ENCODE measurements at places on chromosomes 3 and 15.

GRCh38 chr3:182683858-182684257 is 109.4 kb upstream of the ATP11B start:
- DNase-seq = no peak

DNA sequence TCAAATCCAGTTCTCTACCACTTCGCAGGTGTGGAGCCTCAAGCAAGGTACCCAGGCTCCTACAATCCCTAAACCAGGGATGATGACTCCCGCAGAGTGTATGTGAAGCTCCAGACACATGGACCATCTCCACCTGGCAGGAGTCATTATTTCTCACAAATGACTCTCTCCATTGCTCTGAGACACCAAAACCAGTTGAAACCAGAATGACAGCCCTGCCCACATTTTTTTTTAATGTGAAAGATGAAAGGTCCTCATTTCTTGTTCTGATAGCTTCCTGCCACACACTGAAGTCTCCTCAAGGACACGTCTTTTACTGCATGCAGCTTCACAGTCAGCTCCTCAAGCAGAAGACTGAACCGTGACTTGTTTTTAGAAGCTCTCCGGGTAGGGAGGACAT is 61.4 kb upstream of the ZBTB38 start:
- DNase-seq = no peak

DNA sequence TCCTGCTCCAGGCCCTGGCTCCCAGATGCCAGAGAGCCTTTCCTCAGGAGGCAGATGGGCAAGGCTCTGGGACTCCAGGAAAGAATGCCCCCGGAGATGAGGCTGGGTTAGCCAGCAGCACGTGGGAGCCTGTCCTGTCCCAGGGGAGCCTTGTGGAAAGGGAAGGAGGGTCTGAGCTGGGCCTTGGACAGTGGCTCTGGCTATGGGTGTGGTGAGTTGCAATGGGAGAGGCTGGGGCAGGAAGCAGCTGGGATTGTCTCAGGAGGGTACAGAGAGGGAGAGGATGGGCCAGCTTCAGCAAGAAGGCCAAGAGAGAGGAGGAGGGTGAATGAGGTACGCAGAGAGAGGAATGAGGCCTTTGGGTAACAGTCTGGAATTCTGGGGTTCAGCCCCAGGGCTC is 17.4 kb upstream of the CACNA2D2 start:
- no peak for DNase-seq

DNA sequence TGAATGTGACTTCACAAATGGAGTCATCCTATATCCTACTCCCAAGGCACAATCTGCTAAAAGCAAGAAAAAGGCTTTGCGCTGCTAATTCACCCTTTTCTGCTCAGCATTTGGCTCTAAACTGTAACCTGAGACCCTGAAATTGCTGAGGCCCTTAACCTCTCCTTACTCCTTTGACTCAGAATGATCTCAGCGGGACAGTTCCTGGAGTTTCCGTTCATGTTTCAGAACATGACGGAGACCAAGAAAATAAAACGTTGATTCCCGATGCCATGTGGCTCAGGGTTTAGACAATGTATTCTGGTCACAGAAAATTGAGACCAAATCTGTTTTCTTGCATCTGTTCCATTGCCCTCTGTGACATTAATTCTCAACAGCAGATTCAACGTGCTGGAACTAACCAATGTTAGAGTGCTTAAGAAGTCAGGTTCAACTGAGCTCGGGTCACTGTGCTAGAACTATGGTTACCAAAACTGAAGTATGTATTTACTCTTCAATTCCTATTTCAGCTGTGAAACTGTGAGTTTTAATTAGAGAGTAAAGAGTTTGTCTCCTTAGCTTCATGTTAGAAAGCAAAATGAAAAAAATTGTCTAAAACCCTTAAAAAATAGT is 45.4 kb upstream of the TMC3 start:
- peak; percentile 75 for DNase-seq

GRCh38 chr15:58040150-58040549 is 25.4 kb downstream of the ALDH1A2 start:
- no peak for DNase-seq

GRCh38 chr3:94459167-94459566 is 396.3 kb downstream of the NSUN3 start:
- DNase-seq = no peak

DNA sequence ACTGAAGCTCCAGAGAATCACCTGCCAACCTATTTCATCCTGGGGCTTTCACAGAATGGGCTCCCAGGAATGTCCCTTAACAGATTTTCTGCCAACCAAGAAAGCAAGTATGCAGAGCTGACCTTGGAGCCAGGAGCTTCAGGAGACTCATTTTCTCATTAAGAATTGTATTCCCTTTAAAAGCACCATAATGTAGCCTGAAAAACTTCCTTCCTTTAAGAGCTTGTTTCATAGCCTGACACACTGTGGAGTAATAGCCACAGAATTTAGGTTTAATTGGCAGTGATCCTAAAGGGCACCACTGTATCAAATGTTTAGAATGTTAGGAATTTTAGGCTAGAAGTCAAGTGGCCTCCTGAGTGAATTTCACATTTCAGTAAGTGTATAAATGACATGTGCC is 309.8 kb downstream of the GBE1 start:
- peak; percentile 78 for DNase-seq

GRCh38 chr15:26126070-26126469 is 262.9 kb upstream of the ATP10A start:
- DNase-seq = no peak

- DNase-seq = peak; percentile 9
Observed at GRCh38 chr3:102745881-102746280, 311.1 kb downstream of the ZPLD1 start.

DNA sequence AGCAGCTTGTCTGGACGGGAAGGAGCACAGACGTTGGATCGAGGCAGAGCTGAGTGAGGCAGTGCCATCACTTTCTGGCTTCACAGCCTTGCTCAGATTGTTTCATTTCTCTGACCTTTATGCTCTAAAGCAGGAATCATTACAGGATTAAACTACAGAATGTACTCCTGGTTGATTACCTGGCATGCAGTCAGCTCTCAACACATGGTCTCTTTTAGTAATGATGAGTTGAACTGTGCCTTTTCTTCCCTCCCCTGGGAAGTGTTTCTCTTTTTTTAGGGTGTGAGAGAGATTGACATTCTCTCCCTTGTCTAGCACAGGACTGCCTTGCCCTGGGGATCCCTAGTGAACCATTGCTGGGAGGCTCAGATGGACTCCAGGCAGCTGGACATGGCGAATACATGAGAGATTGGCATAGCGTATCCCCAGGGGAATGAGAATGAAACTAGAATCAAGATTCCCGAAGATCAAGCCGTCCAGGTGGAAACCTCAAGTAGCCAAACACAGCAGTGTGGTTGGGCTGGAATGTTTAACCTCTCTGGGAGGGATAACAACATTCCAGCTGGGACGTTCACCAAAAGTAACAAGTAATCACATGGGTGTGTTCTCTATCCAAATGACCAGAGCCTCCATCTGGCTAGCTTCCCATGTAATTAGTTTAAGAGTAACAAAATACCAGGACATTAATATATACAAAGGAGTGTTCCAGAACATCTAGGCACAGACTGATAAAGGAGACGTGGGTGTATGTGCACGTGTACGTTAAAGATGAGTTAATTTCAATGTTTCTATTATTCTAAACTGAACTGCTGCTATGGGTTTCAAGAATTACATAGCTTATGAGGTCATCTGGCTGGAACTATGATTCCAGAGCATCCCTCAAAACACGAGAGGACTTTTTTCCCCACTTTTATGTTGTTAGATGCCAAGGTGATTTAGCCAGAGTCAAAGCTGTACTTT is 118.6 kb upstream of the NR2E3 start:
- DNase-seq = peak; percentile 84

- DNase-seq = no peak
Observed at GRCh38 chr3:151210676-151211381, 7.8 kb upstream of the GPR171 start.

DNA sequence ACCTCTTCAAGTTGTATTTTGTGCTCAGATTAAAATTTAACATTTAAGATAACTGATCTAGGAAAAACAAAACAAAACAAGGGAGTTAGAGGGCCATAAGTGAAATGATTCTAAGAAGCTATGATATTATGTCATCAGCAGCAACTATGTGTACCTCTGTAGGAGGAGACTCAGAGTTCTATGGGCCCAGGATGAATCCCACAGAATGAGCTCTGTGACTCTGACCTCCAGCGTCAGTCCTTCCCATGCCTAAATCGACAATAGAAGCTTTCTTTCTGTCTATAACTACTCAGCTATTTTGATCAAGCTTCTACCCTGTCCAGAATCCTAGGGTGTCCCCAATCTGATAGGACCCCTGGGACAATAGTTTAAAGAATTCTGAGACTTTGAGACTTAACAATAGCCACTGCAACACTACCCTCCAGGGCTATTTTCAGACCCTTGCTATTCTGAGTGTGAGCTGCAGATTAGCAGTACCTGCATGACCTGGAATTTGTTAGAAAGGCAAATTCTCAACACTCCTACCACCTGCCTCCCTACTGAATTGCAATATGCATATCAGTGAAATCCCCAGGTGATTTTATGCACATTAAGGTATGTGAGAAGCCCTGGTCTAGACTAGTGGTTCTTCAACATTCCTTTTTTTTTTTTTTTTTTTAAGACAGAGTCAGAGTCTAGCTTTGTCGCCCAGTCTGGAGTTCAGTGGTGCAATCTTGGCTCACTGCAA is 66.7 kb downstream of the ARHGAP31 start:
- no peak for DNase-seq

DNA sequence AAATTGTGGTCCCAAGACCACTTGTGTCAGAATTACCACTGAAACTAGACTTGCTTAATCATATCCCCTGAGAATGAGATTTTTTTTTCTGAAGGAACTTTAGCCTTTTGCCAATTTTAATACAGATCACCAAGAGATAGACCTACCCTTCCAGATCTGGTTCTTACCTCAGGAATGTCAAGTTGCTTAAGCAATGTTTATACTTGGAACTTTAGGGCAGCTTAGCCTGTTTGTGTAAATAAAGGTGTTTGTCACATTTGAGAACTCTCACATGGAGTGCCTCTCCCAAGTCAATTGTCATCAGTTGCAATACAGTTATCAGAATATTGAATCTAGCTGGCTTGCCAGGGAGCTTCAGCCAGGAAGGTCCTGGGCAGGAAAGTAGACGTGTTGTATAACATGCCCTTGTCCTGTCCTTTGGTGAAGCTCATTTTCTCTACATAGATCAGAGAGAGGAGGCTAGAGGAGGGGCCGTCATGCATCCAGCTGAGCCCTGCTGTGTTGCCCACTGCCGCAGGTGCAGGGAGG is 3.9 kb downstream of the GPD1L start:
- DNase-seq = no peak

GRCh38 chr3:46979958-46980497 is 562 bp downstream of the NBEAL2 start:
- DNase-seq = no peak

DNA sequence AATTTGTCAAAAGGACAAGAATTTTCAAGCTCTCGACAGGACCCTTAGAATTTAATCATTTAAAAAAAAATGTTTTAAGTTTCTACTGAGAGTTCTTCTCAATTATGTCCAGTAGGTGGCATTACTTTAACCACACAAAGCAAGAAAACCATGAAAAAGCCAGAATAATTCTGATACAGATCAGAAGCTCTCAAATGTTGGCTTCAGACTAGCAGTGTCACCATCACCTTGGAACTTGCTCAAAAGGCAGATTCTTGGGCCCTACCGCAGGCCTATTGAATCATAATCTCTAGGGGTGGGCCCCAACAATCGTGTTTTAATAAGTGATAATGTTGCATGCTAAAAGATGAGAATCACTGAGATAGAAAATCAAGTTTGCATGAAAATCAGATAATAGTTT is 99.5 kb upstream of the KCNMB2 start:
- peak; percentile 51 for DNase-seq

- no peak for DNase-seq
Observed at GRCh38 chr3:185270956-185271332, 17.1 kb upstream of the EHHADH start.

DNA sequence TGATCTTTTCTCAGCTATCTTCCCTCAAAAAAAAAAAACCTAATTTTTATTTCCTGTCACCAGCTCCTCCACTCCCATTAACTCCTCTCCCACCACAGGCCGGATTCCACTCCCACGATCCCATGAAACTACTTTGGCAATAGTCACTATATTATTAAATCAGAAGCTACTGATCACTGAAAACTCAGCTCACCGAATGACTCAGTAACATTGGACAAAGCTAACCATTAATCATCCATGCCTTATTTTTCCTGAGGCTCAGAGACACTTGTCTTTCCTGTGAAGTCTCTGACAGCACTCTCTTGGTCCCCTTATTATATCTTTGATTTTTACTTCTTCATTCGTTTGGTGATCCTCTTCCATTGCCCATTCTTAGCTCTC is 260.2 kb downstream of the CGGBP1 start:
- DNase-seq = no peak

- DNase-seq = peak; percentile 44
Observed at GRCh38 chr3:87437765-87438164, 161.4 kb upstream of the POU1F1 start.

DNA sequence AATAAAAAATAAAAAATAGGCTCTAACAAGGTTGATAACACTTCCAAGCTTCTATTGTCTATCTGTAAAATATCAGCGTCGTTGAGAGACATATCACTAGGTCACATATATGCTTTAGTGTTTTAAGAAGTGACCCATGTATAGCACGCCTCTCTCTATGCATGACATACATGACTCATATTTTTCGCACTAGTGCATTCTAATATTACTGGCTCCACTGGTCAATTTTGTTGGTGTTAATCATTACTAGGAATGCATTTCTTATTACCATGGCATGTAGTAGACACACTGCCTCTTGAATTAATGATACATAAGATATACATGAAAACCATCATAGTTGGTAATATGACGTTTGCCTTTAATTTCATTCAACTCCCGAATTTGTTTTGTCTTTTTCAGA is 203.1 kb downstream of the CHL1 start:
- DNase-seq = no peak

DNA sequence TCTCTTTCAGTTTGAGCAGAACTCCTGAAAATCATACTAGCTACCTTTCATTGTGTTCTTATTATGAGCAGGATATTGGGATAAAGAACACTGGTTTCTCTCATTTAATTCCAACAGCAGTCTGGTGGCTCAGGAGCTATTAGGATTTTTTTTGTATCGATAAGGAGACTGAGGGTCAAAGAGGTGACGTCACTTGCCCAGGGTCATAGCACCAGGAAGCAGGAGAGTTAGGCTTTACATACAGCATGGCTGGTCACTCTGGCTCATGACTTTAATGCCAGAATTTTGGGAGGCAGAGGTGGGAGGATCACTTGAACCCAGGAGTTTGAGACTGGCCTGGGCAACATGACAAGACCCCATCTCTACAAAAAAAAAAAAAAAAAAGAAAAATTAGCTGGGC is 113.6 kb downstream of the ADAMTS9 start:
- DNase-seq = no peak

- peak; percentile 39 for DNase-seq
Observed at GRCh38 chr15:74835312-74835823, 7.6 kb downstream of the ULK3 start.

- DNase-seq = no peak
Observed at GRCh38 chr15:47158573-47158972, 558.7 kb upstream of the SEMA6D start.

GRCh38 chr3:69235882-69236281 is 113.5 kb upstream of the LMOD3 start:
- DNase-seq = no peak

GRCh38 chr3:120102674-120103073 is 8.4 kb upstream of the GSK3B start:
- DNase-seq = no peak
